ENCODE measurements at places on chromosomes 1 and 21.

GRCh38 chr1:112423207-112423606, 27.2 kb downstream of the CTTNBP2NL start:
- DNase-seq: no peak

GRCh38 chr1:104768466-104768865, 1018.8 kb downstream of the AMY1C start:
- DNase-seq: no peak

GRCh38 chr21:18275781-18276180, 31.1 kb downstream of the CHODL start:
- DNase-seq: no peak

DNA sequence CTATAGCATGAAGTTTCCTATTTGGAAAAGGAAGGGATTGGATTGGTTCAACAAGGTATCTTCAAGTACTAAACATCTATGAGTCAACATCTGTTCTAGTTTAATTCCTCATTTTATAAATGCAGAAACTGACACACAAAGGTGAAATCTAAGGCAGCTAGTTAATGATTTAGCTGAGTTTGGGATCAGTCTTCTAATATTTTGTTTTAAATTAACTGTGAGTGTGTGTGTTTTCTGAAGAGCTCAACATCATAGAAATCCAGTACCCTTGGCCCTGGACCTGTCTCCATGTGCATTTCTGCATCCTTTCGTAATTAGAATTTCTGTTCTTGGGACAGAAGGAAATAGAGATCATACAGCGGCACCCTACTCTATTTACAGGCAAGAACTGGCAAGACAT, 105.9 kb downstream of the RGS2 start:
- no peak for DNase-seq

GRCh38 chr1:216482620-216483019, 59.4 kb upstream of the USH2A start:
- DNase-seq: no peak

Measured in neural progenitor cell (in vitro differentiated cells).